ENCODE measurements at places on chromosomes 16 and 17.

GRCh38 chr17:82457073-82457928 lies 1.2 kb upstream of the NARF start:
- DNase-seq: no peak

- DNase-seq: no peak
Observed at GRCh38 chr17:56185491-56186221, 32.4 kb downstream of the ANKFN1 start.

- peak; percentile 23 for DNase-seq
Observed at GRCh38 chr17:27756467-27757371, 43.6 kb downstream of the NOS2 start.

DNA sequence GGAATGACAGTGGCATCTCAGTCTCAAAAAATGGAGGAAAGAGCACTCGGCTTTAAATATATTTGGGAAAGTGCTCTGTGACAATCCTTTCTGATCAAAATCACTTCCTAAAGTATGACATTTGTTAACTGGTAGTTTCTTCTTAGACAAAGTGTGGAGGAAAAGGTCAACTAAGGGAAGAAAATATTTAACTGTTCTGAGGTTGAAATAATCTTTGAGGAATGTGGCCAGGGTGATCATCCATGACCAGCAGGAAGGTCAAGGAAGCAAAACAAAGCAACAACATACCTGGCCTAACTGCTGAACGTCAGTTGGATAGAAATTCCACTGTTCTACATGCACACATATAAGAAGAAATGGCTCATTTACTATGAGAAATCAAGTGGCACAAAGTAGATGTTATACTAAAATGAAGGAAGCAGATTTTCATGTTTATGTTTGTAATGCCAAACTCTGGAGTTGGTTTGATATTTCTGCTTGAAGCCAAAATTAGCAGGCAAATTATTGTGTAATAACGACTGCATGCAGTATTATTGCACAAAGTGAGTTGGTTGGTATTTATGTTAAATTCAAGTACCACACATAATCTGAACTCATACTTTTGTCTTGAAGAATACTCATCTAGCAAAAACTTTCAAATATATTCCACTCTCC lies 87.3 kb upstream of the CORO6 start:
- DNase-seq: peak; percentile 70

- DNase-seq: peak; percentile 82
Observed at GRCh38 chr17:45857977-45858708, 13.5 kb downstream of the SPPL2C start.

DNA sequence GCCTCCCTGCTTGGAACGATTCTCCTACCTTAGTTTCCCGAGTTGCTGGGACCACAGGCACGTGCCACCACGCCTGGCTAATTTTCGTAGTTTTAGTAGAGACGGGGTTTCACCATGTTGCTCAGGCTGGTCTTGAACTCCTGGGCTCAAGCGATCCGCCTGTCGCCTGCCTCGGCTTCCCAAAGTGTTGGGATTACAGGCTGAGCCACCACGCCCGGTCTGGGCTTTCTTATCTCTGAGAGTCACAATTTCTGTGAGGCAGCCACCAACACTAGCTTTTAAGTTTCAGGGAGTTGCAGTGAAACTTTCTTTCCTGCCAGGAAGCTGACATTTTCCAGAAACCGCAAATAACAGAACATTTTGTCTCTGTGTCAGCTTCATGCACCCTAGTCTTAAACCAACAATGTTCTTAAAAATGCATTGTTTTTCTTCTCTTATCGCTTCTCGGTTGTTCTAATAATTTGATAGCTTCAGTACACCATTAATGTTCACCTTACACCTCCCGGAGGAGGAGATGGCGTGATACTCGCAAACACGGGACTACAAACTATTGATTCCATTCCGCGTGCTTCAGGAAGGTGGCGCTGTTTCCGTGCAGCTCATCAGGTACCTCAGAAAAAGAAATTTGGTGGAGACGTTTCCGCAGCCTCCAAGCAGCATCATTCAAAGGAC lies 7.4 kb upstream of the DHRS7B start:
- DNase-seq: peak; percentile 54

DNA sequence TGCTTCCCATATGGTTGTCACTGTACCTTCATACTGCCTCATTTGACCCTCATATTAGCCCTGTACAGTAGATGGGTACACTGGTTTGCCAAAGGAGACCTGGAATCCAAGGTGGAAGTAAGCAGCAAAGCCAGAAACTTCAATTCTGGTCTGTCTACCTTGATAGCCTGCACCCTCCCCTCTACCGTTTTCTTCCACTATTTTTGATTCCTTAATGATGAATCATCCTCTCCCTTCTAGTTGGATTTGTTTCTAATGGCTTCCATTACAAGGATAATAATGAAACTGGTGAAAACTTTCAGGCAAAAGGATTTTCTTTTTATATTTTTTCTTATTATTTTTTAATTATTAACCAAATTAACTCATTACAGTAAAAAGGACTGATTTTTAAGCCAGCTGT lies 17.3 kb downstream of the TAC4 start:
- DNase-seq: no peak

DNA sequence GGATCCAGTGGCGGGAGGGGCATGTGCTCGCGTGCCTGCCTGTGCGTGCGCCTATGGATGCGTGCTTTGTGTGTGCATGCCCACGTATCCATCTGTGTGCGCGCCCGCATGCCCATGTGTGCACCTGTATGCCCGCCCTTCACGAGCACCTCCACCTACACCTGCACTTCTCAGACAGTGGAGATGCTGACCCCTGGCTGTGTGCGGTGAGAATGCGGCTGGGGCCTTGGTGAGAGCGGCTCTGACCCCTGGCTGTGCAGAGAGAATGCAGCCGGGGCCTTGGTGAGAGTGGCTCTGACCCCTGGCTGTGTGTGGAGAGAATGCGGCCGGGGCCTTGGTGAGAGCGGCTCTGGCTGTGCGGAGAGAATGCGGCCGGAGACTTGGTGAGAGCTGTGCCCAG lies 33.9 kb downstream of the AXIN1 start:
- DNase-seq: no peak

- DNase-seq: no peak
Observed at GRCh38 chr17:42855048-42855596, 4.1 kb downstream of the AOC3 start.

- DNase-seq: no peak
Observed at GRCh38 chr17:22507823-22508222, 815.5 kb downstream of the KCNJ18 start.

DNA sequence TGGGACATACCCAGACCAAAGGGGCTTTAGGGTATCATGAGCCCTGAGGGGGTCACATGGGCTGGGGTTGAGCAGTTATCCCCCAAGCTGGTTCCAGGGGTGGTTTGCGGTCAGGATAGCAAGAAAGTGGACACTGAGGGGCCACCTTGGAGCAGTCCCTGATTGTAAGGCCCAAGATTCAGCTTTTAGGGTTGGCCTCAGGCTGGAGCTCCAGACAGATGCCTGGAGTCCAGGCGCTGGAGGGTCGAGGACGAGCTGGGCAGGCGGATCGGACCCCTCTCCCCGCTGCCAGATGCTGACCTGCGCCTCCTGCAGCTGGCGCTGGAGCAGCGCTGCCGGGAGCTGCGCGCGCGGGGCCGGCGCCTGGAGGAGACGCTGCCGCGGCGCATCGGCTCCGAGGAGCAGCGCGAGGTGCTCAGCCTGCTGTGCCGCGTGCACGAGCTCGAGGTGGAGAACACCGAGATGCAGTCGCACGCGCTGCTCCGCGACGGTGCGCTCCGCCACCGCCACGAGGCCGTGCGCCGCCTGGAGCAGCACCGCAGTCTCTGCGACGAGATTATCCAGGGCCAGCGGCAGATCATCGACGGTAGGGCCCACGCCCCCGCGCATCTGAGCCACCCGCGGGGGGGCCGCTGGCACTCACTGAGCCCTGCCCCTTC lies 10.0 kb downstream of the BTBD17 start:
- DNase-seq: no peak

DNA sequence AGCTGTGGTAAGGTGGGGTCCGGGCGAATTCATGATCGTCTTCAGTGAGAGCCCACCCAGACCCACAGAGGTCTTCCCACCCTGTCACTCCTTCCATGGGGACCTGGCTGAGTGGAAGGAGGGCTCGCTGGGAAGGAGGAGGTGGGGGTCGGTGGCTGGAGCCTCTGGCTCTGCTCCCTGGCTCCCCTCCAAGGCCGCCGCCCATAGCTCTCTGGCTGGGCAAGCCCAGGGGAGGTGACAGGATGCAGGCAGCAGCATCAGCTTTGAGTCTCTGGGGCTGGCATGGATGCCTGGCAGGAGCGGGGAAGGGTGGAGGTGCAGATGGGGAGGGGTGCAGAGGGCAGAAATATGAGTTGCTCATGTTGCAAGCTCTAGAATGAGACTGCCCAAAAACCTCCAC lies 147.0 kb downstream of the ENGASE start:
- DNase-seq: no peak

DNA sequence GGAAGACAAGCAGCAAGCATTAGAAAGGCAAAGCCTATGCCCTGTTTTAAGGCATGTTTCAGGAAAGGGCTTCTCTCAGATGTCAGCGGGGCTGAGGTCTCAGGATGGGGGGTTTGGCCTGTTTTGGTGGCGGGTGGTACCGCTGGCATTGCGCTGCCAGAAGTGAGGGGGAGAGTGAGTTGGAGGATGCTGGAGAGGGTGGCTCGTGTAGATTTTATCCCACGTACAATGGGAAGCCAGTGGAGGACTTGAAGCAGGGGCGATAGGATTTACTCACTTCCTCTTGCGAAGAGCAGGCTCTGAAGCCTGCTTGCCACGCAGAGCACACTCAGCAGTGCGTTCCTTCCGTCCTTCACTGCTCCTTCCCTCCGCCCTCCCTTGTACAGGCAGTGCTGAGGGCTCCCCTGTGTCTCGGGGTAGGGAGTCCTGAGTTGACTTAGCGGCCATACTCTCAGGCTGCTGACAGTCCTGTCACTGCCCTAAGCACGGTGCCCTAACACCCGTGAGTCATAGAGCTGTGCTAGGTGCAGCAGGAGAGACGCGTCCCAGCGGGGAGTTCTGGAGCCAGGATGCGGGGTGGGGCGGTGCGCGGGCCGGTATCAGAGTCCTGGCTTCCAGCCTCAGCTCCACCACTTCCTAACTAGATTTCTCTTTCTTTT lies 113.1 kb downstream of the SNX29 start:
- DNase-seq: no peak

DNA sequence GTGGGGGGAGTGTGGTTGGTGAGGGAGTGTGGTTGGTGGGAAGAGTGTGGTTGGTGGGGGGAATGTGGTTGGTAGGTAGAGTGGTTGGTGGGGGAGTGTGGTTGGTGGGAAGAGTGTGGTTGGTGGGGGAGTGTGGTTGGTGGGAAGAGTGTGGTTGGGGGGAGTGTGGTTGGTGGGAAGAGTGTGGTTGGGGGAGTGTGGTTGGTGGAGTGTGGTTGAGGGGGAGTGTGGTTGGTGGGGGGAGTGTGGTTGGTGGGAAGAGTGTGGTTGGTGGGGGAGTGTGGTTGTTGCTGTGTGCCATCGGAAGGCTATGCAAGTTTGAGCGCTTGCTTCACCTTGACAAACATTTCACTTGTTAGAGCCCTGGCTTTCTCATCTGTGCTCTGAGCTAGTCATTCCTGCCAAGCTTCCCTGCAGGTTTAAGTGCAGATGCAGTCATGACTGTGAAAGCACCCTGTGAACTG lies 20.1 kb downstream of the MINK1 start:
- no peak for DNase-seq

- DNase-seq: peak; percentile 68
Observed at GRCh38 chr16:12319428-12320035, 343.0 kb downstream of the SNX29 start.

- no peak for DNase-seq
Observed at GRCh38 chr17:70780031-70780430, 610.7 kb downstream of the KCNJ2 start.

DNA sequence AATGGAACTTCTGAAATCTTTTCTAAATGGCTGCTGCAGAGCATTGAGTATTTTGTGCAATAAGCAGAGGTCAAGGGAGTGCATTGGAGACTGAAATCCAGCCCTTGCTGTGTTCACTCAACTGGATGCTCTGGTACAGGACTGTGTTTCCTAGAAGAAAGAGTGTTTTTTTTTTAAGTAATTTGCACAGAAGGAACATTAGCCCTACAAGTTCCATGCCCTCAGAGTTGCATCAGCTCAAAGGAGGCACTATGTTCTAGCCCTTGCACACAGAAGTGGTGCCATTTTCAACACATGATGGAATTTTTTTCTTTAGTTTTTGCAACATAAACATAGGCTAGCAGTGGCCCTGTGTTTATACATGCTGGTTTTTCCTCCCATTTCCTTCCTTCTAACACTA lies 144.1 kb upstream of the HLF start:
- no peak for DNase-seq

- DNase-seq: no peak
Observed at GRCh38 chr17:9169116-9169515, 147.8 kb downstream of the NTN1 start.

GRCh38 chr17:42141382-42141781 lies 13.4 kb downstream of the RAB5C start:
- DNase-seq: no peak

DNA sequence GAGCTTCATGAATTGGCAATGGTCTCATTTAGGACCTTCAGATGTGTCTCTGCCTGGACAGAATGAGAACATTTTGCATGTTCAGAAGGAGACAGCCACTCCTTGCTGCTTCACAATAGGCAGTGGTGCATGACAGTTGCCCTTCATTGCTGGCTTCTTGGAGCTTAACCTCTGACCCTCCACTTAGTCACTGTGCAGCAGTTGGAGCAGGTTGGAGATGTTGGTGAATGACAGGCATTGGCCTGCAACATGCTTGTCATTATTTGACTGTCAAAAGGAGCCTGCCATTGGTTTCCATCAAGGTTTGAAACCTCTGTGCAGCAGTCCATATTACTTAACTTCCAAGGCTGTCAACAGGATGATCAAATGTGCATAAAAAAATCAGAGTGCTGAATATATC lies 22.7 kb downstream of the FTO start:
- DNase-seq: peak; percentile 30

DNA sequence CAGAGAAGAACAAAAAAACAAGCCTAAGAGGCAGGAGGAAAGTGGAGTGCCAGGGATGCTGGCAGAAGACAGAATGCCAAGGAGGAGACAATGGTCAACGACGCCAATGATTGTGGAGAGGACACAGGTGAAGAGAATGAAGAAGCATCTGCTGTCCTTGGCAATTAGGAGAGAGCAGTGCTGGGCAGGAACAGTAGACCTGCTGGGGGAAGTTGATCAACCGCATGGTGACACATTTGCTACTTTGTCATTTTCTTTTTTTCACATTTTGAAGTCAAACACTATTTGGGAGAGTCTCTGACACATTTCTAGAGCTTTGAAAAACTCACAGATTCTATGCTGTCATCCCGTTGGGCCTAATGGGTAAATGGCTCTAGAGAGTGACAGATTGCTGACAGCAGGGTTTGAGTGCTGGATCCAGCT lies 1.1 kb upstream of the PIK3R6 start:
- DNase-seq: no peak

GRCh38 chr17:14320734-14321475 lies 20.0 kb downstream of the HS3ST3B1 start:
- DNase-seq: no peak

GRCh38 chr17:73533127-73533526 lies 111.1 kb downstream of the SDK2 start:
- no peak for DNase-seq
